ENCODE measurements at places on chromosomes 5 and 9.

- no peak for DNase-seq
Measured at GRCh38 chr5:6995115-6995514, 281.9 kb downstream of the TENT4A start.

- peak; percentile 67 for DNase-seq
Measured at GRCh38 chr5:159915904-159916840, at the start of gene ADRA1B. TSS of gene ADRA1B (plus strand) at chr5:159916482. CDS start at chr5:159916906, 424 bp downstream.

DNA sequence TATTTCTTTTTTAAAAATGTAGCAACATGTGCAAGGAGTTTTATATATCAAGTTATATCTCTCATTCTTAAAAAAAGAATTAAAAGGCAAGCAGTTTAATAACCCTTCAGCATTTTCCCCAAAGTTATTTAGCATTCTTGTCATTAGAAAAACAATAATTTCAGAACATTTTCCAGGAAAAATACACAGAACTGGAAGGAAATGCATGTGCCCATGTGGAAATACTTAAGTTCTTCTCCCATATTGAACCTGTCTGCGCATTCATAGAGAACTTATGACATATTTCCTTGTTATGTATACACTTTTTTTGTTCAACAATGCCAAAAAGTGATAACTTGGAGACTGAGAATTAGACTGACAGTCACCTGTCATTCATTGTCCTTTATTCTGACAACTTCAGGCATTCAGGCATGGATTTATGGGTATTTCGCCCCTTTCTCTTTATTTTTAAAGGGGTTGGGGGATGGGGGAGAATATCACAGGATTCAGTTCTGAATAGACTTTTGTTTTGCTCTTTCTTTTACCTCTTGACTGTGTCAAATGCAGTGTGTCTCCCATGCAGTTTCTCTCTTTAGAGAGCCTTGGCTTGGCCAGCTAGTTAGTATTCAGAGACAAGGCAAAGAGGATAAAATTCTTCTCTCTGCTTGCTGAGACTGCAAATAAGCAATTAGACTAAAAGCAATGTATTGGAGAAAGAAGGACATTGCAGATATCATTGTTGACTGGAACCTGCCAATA lies 701.0 kb downstream of the NR2F1-AS1 start:
- no peak for DNase-seq

GRCh38 chr5:119811458-119811857 lies 182.1 kb downstream of the FAM170A start:
- DNase-seq, result no peak

GRCh38 chr5:116358911-116359418 lies 215.7 kb downstream of the SEMA6A start:
- no peak for DNase-seq

GRCh38 chr5:142186857-142187594 lies 78.4 kb downstream of the NDFIP1 start:
- DNase-seq, result no peak

- no peak for DNase-seq
Measured at GRCh38 chr9:129497005-129497812, 123.7 kb downstream of the C9orf50 start.

DNA sequence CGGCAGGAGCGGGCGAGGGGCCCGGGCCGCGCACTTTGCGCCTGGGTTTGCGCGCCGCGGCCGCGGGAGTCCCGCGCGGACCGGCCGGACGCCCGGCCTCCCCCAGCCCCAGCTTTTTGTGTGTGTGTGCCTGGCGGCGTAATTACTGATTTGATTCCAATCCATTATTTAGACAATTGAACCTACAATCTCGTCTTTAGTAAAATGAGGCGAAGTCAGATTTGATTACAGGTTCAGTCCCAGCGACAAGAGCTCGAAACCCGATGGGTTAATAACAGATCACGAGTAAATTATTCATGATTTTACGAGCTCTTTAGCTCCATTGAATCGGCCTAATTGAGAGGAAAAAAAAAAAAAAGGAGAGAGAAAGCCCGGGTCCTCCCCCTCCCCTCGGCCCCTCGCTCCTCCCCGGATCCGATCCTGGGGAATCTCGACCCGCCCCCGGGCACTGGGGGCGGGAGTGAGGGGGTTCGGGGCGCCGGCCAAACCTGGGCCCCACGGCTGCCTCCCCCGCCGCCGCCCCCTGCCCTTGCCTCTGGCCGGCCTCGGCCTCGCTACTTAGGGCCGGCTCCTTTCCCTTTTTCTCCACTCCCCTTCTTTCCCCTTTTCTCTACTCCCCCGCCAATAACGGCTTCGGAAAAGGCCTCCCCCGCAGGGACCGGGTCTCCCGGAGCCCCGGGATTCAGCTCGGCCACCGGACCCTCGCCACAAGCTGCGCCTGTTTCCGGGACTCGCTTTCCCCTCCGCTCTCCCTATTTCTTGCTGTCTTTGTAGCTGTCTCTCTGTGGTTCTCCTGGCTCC lies 6.6 kb downstream of the LHX2 start:
- no peak for DNase-seq

DNA sequence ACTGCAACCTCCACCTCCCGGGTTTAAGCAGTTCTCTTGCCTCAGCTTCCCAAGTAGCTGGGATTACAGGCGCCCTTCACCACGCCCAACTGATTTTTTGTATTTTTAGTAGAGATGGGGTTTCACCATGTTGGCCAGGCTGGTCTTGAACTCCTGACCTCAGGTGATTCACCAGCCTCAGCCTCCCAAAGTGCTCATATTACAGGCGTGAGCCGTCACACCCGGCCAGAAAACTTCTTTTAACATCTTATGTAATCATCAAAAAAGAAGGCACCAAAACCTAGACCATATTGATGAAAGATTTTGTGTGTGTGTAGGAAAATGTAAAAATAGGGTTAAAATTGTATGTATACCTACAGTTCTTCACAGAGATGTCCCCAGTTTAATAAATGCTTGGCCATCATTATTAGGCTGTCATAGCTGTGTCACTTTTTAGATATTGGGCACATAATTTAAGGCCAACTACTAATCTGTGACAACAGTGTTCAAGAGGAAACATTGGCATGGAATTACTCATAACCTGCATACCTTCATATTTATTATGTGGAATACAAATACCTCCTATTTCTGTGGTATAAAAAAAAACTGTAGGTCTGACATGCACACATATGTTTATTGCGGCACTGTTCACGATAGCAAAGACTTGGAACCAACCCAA lies 44.4 kb downstream of the RAD50 start:
- peak; percentile 19 for DNase-seq

DNA sequence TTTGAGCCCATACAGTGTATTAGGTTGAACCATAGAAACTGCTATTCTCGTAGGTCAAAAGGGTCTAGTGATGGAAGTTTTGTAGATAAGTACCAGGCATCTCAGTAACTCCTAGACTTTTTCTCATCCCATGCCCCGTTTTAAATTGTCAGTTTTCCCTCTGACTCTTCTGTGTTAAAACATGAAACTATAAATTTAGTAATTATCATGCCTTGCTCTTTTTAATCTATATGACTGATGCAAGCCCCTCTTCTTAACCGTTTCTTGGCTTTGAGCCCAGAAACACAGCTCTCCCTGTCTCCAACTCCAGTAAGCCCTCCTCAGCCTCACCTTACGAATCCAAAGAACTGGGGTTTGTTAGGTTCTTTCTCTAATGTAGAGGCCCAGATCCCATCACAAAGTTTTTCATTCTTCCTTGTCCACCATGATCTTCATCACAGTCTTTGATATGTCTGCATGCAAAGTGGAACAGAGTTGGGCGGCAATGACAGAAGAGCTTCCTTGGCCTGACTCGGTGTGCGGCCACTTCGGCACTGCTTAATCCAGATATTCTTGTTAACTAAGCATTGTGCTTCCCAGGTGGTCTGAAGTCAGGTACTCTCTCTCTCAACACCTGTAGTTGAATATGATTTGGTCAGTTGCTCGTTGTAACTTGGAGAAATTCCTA lies 21.1 kb downstream of the RGMB start:
- DNase-seq, result no peak

- DNase-seq, result peak; percentile 20
Measured at GRCh38 chr5:7869474-7870136, 657 bp downstream of the MTRR start.

DNA sequence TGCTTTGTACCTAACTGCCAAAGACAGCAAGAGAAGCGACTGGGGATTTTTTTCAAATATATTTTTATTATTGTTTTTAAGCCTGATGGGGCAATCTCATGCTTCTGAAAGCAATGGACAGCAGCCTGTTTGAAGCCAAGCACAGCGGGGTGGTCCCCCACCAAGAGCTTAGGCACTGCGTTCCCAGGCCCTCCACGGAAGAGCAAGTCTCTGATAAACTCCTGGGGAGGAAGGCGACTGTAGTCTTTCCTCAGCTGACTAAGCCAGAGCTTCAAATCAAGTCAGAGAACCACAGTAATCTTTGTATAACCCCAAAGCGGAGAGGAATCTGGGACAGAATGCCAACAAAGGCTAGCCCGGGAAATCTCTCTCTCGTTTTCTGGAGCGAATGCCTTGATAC lies 54.4 kb downstream of the ARSB start:
- DNase-seq, result no peak

GRCh38 chr5:17069995-17070511 lies 134.0 kb upstream of the MYO10 start:
- DNase-seq, result peak; percentile 35

GRCh38 chr5:114411380-114411931 lies 49.6 kb downstream of the KCNN2 start:
- peak; percentile 4 for DNase-seq

GRCh38 chr9:76297721-76298239 lies 96.4 kb downstream of the RFK start:
- no peak for DNase-seq

DNA sequence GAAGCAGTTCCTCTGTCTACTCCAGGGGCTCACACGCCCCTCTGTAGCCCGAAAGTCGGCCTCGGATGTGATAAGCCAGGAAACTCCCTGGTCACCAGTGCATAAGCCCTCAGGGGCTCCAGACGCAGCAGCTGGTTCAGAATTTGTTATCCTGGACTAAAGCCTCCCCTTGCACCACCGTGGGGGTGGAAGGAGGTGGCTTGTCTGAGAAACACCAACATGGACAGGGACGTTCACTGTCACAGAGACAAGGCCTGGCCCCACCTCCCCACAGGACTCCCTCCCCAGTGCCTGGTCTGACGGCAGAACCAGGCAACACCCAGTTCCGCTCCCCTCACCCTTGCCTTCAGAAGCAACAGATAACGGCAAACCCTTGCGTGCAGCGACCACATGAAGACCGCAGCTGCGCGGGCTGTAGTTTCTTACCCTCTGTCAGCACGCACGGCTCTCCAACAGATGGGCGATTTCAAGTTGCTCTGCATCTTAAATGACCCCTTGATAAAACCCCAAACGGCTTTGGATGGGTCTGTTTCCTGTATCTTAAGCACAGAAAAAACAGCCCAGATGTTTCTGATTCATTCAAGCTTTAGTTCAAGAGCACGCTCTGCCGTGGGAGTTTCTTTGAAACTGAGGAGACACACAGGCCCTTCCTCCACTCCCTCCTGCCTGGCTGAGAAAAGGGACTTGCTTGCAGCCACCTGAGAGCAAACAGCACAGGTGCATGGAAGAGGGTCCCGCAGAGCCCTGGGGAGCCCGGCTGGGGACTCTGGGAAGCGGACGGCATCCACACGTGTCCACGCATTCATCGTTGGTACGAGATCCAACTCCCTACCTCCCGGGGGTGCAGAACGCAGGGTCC lies 44.7 kb upstream of the NKD2 start:
- DNase-seq, result no peak

DNA sequence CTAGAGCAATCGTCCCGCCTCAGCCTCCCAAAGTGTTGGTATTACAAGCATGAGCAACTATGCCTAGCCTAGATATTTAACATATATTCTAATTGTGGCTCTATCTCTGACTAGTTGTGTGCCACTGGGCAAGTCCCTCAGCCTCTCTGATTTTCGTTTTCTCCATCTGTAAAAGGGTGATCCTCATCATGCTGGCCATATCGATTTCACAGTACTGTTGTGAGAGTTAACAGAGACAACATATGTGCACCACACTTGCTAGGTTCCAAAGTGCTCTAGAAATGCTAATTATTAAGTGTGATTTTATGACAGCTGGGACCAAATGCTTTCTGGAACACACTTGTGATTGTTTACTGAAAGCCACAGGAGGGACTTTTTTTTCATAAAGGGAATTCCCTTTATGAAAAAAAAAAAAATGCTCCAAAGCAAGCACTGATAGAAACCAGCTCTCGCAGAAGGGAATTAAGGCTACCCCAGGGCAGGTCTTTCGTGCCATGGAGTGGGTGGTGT lies 78.5 kb upstream of the EPB41L4B start:
- no peak for DNase-seq

- no peak for DNase-seq
Measured at GRCh38 chr5:142737179-142737578, 33.0 kb upstream of the ARHGAP26 start.

DNA sequence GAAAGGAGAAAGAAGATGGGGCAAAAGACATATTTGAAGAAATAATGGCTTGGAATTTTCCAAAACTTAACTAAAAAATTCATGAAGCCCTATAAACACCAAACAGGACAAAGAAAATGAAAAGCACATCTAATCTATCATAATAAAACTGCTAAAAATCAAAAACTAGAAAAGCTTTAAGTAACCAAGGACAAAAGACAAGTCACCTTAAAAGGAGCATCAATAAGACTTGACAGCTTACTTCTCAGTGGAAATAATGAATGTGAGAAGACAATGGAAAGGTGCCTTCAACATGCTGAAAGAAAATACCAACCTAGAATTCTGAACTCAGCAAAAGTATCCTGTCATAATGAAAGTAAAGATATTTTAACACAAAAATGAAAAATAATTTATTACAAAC lies 27.0 kb downstream of the GTF3C4 start:
- no peak for DNase-seq

GRCh38 chr5:44233691-44234090 lies 155.5 kb downstream of the FGF10 start:
- no peak for DNase-seq

DNA sequence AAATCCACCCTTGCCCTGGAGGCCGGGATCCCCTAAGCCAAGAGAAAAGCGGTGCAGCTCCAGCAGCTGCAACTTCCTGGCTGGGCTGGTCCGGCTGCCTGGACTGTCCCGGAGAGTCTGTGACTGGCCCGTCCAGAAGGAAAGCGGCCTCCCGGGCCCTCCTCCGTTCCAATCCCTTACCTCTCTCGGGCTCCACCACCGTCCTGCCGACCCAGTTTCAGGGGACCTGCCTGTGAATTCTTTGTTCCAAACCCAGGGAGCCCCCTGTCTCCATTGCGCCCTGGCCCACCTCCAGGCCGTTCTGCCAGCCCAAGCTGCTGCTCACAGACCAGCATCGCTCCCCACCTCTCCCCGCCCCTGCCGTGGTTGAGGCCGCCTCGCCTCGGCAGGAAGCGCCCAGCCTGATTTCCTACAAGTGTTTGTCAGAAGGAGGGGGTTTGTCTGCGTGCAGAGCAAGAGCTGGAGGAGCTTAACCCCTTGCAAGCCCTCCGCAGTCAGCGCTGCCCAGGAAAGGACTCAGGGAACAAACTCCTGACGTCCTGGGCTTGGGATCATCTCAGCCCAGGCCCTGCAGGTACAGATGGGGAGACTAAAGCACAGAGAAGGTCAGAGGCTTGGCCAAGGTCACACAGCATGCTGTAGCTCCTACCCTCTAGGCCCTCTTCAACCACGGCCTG lies at the start of gene AKNA:
TSS of gene AKNA (minus strand) at position 303 of the 677 bp plus-strand sequence. CDS start 6,649 bp downstream, outside the sequence.
- peak; percentile 41 for DNase-seq

GRCh38 chr5:149284501-149284900 lies 12.8 kb downstream of the AFAP1L1 start:
- peak; percentile 88 for DNase-seq
